Body of pancreas (tissue), 4 donors: ENCODE measurements at places on chromosomes 6 and 20. TPM values are rescaled to one million over a fixed set of nuclear protein-coding genes. Genes with fewer than 3 reads are reported as not detected.

DNA sequence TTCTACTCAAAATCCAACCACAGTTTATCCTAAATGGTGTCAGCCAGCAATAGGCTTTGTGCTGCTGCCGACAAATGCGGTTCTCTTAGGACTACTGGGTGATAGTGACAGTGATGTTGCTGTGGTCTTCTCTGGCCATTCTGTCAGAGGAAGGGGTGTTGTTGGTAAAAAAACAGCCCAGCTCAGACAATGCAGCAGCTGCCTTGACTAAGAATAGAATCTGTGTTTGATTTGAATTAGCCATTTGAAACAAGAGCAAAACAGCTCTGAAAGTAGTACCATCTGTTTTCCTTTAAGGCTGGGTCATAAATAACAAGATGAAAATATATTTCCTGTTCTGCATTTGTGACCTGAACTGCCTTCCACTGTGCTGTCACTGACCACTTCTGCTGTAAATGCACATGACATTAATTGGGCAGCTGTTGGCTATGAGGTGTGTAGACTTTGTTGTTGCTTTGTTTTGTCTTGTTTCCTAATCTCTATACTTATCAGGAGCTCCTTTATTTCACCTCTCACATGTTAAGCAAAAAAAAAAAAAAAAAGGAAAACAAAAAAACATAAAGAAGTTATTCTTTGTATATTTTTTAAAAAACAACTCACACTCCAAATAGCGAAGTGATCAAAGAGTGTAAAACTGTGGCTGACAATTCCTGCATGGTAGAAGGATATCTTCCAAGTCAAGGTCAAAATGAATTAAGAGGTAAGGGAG, 497.8 kb upstream of the ARID1B start:
- DNase-seq, result no peak

DNA sequence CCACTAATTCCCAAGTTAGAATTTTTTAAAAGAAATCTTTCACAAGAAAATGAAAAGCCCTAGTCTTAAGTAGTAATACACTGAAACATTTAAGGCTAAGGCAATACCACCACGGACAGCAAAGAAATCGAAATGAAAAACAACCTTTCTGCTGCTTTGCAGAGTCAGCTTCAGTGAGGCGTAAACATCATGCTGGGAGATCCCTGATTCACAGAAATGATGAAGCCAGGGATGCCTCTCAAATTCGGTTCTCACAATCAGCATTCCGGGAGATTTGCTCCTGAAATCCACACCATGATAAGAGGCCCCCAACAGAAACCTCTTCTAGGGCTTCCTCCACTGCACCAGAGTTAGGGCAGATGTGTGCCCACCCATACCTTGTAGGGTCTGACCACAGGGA, 18.6 kb downstream of the RRBP1 start:
- DNase-seq, result peak; percentile 7

- DNase-seq, result no peak
These were observed 35.8 kb downstream of the TOP1 start for GRCh38 chr20:41064377-41064776.

DNA sequence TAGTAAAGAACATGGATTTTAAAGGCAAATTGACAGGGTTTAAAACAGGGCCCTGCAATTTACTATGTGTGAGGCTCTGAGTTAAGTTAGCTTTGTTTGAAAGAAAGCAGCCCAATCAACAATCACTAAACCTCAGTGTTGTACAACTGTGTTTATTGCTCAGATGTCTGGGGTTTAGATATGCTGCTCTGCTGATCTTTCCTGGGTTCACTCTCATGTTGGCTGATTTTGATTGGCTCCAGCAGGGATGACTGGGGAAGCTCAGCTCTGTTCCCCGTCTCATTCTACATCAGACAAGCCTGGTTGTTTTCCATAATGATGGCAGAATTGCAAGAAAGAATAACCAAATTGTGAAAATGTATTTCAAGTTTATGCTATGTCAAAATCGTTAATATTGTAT, 10.9 kb downstream of the C6orf58 start:
- no peak for DNase-seq

- DNase-seq, result peak; percentile 44
These were observed 611 bp upstream of the RAB22A start for GRCh38 chr20:58308680-58309527.

- DNase-seq, result peak; percentile 59
These were observed 930 bp upstream of the RRAGD start for GRCh38 chr6:89413006-89413400.

GRCh38 chr20:32518593-32519380, 66.3 kb downstream of the NOL4L start:
- DNase-seq, result no peak

DNA sequence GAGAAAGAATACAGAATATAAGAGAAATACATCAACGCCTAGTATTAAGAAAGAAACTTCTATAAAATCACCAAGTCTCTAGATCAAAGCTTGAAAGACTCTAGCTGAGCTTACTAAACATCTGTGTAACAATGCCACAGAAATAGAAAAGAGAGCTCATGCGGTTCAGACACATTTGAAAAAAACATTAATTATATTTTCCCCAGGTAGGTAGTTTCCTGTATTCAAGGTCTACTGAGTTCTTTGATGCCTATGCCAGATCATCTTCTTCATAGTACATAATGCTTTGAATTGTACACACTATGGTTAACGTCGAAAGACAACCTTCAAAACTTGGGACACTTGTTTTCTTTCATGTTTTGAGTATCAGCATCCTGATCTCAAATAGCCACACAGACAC, 11.3 kb downstream of the MOXD1 start:
- DNase-seq, result no peak

DNA sequence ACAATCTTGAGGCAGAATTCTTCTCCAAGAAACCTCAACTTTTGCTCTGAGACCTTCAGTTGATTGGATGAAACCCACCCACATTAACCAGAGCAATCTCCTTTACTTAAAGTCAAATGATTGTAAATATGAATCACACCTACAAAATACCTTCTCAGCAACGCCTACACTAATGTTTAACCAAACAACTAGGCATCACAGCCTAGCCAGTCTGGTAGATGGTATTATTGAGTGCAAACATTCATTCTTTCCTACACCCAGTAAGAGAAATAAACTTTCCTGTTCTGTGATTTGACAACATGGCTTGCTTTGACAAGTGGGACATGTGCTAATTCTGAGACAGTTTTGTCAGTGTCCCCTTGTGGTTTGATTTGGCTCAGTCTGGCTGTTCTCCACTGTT, 252.2 kb downstream of the HACE1 start:
- no peak for DNase-seq

MOG gene
- total RNA-seq, result not detected

BPIFB1 gene
- total RNA-seq, result not detected

GATA5 gene
- total RNA-seq, result not detected

OR2J3 gene
- total RNA-seq, result not detected
